ENCODE measurements at places on chromosomes 11 and 22. TPM values are rescaled to one million over a fixed set of nuclear protein-coding genes. Genes with fewer than 3 reads are reported as not detected.

The TRIM34 gene
- total RNA-seq, result 3.4 TPM

The KRTAP5-1 gene
- not detected for total RNA-seq

The SCUBE1 gene
- total RNA-seq, result not detected

The NXPE4 gene
- not detected for total RNA-seq

The NPTXR gene
- 32.3 TPM for total RNA-seq

The HTR3B gene
- total RNA-seq, result not detected

The KRTAP5-5 gene
- not detected for total RNA-seq

The DBX1 gene
- not detected for total RNA-seq

The ROBO4 gene
- 13.8 TPM for total RNA-seq

The AGBL2 gene
- 0.18 TPM for total RNA-seq

The CCDC81 gene
- total RNA-seq, result 0.29 TPM

The APOC3 gene
- 0.72 TPM for total RNA-seq

The KRTAP5-8 gene
- not detected for total RNA-seq

The VSIG10L2 gene
- total RNA-seq, result 0.50 TPM

The CYTH4 gene
- 5.5 TPM for total RNA-seq

The PANX1 gene
- total RNA-seq, result 8.7 TPM

The CCDC188 gene
- total RNA-seq, result 0.22 TPM

The SLC35E4 gene
- 3.1 TPM for total RNA-seq

The GLYAT gene
- total RNA-seq, result not detected

Measured in right cardiac atrium (tissue), 5 donors.